NCI-H1092 treated with DMSO at 0.1 percent for 48 hours (cell line): ENCODE measurements at places on chromosomes 7 and 10.

DNA sequence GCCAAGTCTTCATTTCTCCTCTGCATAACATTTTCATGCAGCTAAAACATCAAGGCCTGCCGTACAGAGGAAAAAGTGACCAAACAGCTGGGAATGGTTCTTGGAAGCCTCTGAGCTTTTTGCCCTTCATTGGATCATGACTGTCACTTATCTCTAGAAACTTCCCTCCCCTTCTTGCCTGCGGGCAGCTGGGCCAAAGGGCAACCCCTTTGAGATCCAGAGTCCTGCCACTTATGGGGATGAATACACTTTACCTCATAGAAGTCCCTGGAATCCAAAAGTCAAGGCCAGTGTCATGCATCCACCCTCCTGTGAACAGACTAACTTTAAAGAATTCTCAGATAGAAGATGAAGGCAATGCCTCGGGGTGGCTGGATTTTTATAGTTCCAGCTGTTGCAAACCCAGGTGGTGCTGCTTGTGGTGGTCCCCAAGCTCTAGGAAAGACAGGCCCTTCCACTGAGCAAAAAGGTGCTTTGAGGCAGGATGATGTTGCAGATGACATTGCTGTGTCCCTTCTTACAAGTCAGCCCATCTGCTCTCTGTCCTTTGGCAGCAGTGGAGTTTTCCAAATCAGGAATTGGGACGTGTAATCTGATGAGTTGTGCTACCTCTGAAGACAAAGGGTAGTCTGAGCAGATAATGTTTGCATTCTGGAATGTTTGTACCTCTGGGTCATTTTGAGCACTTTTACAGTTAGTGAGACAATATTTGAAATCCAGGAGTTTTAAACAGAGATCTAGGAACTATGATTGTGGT, 64.2 kb downstream of the LRMDA start:
- no peak for DNase-seq

GRCh38 chr10:131831561-131831960, 69.2 kb upstream of the PPP2R2D start:
- DNase-seq = no peak

- DNase-seq = no peak
These were observed 699 bp downstream of the CLIP2 start for GRCh38 chr7:74289659-74290552.

DNA sequence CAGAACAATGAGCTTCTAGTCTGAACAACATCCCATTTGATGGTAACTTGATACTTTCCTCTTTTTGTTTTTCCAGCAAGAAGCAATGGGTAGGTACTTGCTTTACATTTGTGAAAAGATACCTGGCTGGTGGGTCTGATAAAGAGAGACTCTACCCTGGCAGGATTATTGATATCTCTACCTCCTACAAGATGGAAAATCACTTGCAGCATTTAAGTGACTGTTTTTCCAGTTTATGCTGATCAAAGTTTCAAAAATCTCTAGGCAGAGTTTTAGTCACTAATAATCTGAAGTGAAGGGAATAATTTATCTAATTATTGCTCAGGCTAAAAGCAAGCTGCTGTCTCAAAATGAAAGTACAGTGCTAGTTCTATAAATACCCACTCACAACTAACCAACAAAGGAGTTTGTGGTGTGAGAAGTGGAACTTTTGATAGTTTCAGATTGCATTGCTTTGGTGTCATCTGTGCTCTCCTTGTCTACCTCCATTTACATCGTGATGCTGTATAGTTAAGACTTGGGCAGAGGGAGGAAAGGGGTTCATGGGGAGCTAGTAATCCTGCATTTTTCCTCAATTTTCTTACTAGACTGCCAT, 86.0 kb upstream of the ANKRD1 start:
- DNase-seq = no peak

GRCh38 chr10:63115732-63116383, 17.3 kb upstream of the NRBF2 start:
- DNase-seq = no peak

DNA sequence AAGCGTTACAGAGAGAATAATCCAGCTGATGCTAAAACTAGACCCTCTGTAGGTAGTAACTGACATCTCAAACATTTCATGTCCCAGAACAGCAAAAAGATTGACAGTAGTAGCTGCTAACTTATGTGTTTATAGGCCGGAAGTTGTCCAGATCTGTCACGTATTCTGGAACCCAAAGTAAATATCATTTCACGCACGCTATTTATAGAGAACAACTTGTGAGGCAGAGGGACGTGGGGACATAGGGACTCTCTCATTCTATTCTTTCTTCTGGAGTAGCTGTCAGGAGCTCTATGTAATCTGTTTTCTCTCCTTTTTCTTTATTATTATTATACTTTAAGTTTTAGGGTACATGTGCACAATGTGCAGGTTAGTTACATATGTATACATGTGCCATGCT, 22.3 kb downstream of the AGK start:
- DNase-seq = no peak

DNA sequence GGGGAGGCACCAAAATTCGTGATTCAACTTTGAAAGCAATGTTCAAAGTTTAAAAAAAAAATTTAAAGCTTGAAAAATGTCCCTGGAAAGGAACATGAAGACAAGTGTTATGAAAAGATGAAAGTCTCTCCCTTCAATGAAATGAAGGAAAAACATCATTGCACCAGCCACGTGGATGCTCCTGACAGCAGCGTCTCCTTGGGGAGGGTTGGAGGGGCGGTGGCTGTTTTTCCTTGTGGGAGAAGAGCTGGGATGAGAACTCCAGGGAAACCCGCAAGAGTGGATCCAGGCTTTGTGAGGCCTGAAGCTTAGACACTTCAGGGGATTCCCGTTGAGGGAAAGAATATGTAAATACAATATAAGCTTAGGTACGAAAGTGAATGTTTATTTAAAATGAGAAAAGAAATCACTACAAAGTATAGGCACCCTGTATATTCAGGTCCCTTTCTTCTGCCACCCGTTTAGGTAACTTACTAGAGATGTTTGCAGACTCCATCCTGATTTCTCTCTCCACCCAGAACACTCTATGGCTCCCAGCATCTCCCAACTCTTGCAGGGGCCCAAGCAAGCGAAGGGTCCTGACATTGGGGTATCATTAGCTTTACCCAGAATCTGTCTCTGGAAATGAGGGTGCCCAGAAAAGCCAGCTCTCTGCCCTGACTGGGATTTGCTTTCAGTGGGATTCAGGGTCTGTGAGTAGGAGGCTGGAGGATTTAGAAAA, 63.1 kb upstream of the BAIAP2L1 start:
- no peak for DNase-seq

DNA sequence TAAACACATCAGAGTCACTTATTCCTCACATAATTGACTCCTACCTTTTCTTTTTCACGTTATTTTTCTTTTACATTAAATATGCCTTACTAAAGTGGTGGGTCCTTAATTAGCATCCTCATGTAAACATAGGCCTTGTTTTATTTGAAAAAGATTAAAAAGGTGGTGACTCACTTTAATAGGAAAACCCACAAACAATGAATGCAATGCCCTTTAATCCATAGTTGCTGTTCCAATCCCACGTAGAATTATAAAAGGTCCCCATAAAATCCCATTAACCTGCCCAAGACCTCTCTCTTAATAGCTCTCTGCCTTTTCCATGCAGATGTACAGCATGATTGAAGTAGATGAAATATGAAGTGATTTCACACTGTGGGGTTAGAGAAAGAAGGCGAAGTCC, 32.2 kb downstream of the SLC16A12 start:
- no peak for DNase-seq

- peak; percentile 80 for DNase-seq
These were observed 1.3 kb downstream of the NRCAM start for GRCh38 chr7:108454674-108455550.

DNA sequence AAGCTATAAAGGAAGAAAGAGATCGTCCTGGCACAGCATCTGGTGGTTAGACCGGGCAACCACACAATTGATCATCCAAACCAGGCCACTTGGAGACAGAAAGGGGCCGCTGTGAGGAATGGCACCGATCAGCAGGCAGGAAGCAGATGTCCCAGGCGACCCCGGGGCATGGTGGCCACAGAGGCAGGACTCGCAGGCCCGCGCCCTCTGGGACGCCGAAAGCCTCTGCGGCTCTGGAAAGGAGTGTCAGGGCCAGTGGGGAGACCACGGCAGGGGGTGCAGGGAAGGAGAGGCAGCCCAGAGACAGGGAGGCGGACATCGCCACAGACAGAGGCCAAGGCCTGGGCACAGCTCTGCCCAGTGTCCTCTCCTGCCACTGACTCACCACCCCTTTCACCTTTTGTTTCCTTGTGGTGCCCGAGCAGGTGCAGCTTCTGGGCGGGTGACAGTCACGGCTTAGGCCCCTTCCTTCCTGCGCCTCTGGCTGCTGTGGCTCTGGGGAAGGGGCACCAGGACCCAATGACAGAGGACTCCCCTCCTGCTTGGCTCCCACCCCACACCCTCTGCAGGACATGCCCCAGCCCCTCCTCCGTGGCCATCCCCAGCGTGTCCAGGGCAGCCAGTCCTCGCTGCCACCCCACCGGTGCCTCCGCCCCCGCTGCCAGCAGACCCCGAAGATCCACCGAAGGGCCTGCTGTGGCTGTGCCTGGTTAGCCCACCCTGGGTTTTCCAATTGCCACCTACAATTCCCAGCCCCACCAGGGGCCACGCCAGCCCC, 10.9 kb downstream of the STK32C start:
- DNase-seq = no peak

DNA sequence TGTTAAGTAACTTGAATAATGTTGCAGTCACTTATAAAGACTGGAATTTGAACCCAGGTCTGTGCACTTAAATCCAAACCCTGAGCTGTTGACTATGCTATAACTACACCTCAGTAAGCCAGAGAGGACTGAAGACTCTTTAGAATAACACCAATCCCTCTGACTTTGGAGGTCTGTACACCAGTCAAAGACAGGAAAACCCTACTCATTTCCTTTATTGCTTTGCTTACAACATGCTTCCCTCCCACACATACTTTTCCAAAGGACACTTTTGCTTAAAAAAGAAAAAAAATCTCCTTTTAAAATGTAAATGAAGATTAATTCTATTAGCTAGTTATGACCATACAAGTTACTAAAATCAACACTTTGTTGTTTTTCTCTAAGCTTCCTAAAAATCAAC, 184.7 kb upstream of the KCTD7 start:
- DNase-seq = no peak

- no peak for DNase-seq
These were observed 199.5 kb downstream of the ZNF438 start for GRCh38 chr10:30832001-30832748.

- DNase-seq = no peak
These were observed 56.7 kb downstream of the DLG5 start for GRCh38 chr10:77869626-77870420.

- peak; percentile 66 for DNase-seq
These were observed 662 bp downstream of the NRCAM start for GRCh38 chr7:108455551-108455997.

GRCh38 chr10:69638642-69639041, 8.6 kb downstream of the FAM241B start:
- DNase-seq = no peak

GRCh38 chr7:112420236-112420861, 29.9 kb upstream of the IFRD1 start:
- no peak for DNase-seq

DNA sequence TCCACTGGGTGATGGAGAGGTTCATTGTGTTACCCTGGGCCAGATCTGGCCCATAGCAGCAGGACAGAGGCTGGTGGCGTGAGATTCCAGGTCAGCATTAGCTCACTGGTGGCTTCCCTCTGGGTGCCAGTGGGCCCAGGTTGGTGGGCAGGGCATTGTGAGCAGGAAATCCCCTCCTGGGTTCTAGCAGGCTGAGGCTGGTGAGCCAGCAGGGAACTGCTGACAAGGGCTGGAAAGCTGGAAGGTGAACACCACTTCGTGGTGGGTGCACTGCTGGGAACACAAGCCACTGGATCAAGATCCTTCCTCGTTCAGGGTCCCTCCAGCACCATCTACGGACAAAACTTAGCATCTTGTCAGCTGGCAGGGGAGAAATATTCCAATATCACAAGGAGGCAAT, 259.2 kb upstream of the FZD1 start:
- DNase-seq = no peak

GRCh38 chr7:44155191-44156185, 14.4 kb upstream of the MYL7 start:
- no peak for DNase-seq

DNA sequence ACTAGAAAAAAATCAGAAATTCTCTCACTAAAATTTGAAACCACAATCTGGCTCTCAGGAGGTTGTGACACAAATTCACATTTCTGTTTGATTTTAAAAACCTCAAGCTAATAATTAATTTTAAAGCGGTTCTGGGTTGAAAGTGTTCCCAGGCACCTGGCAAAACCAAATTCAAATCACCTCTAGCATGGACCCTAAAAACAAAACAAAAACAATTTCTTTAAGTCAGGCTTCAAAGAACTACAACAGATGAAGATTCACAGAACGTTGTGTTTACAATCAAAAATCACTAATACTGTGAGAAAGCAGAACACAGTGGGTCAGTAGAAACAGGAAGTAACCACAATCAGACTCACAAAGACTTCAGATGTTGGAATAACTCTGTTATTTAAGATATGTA, 7.2 kb upstream of the RELN start:
- DNase-seq = no peak

GRCh38 chr10:30488316-30488715, 54.3 kb downstream of the MAP3K8 start:
- no peak for DNase-seq

DNA sequence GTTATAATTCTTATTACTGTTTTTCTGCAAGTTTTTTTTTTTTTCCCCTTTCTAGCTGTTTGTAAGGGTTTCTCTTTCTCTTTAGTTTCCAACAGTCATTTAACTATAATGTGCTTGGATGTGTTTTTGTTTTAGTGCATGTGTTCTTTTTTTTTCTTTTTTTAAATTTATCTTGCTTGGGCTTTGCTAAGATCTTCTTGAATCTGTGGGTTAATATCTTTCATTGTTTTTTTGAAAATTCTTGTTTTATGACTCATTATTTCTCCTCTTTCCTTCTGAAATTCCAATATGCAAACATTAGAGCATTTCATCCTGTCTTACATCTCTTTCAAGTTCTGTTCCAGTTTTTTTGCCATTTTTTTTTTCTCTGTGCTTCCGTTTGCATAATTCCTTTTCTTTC, 5.7 kb upstream of the HK1 start:
- no peak for DNase-seq

GRCh38 chr7:73395538-73396503, 37.8 kb upstream of the FZD9 start:
- DNase-seq = no peak

DNA sequence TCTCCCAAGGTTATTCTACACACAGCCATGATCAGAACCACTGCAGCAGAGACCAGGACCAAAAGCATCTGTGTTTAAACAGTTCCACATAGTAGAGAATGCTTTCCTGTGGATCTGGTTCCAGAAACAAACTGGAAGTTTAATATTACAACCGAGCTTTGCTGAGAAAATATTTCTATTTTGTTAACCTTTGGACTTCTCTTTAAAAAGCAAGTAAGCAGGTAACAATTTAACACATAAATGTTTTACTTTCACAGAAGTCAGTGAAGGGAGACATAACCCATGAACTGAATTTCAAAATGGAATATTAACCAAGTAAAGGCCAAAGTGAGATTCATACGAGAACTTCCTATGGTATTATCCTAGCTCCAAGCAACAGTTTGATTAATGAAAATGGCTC, 98.6 kb upstream of the PHYHIPL start:
- DNase-seq = no peak
